ENCODE measurements at places on chromosomes 6 and 20. TPM values are rescaled to one million over a fixed set of nuclear protein-coding genes. Genes with fewer than 3 reads are reported as not detected.

- peaks cover 44% of the 10 kb centered on the region for H3K27me3 ChIP-seq
- no peak for DNase-seq
- H3K27ac ChIP-seq, result no peak overlapping the region
- H3K36me3 ChIP-seq, result no peaks in the 10 kb centered on the region
- no peak overlapping the region for H3K4me3 ChIP-seq
- H3K4me1 ChIP-seq, result no peaks in the 10 kb centered on the region
Measured at GRCh38 chr6:148509800-148510581, 167.4 kb downstream of the SASH1 start.

DNA sequence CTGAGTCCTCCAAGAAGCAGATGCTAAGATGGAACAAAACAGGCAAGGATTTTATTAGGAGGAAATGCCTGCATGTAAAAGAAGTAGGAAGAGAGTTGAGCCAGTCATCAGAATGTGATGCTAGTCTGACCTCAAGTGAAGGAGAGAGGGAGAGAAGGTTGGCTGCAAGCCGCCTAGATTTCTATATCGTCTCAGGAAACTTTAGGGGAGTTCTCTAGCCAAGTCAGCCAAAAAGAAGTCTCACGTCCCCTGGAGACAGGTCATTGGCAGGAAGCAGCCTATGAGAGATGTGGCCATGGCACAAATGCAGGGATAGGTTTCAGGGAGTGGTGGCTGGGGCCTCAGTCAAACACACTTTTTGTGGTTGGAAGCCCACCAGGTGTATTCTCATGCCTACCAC is 378.0 kb downstream of the CD109 start:
- H3K27me3 ChIP-seq, result peaks cover 5% of the 10 kb centered on the region
- DNase-seq, result no peak

- DNase-seq, result peak; percentile 36
- H3K4me1 ChIP-seq, result peaks cover 81% of the 10 kb centered on the region
- peak overlapping the region; percentile 89 for H3K27ac ChIP-seq
- peak overlapping the region; percentile 89 for H3K4me3 ChIP-seq
Measured at GRCh38 chr6:107731422-107732319, 92.4 kb downstream of the SCML4 start.

GRCh38 chr20:3925113-3925695 is 36.0 kb downstream of the PANK2 start:
- peaks cover 23% of the 10 kb centered on the region for H3K36me3 ChIP-seq
- no peak for DNase-seq
- peaks cover 45% of the 10 kb centered on the region for H3K4me1 ChIP-seq
- H3K4me3 ChIP-seq, result no peak overlapping the region
- no peaks in the 10 kb centered on the region for H3K27me3 ChIP-seq

DNA sequence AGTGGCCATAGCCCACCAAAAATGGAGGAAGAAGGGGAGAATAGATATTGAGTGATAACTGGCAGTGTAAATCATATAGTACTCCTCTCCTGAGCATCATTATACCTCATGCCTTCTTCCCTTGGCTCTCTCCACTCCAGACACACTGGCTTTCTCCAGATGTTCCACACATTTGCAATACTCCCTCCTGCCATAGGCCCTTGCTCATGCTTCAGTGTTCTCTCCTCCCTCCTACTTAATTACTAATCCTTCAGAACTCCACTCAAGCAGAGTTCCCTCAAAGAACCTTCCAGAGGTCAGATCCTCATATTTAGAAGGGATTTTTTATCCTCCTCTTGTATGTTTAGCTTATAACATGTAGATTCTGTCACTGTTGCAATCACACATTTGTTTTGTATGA is 279.5 kb upstream of the SUPT3H start:
- H3K27me3 ChIP-seq, result peaks cover 3% of the 10 kb centered on the region
- no peak for DNase-seq
- H3K36me3 ChIP-seq, result peaks cover 5% of the 10 kb centered on the region
- no peak overlapping the region for H3K27ac ChIP-seq
- H3K4me3 ChIP-seq, result no peak overlapping the region
- H3K4me1 ChIP-seq, result peaks cover 8% of the 10 kb centered on the region

- DNase-seq, result no peak
- H3K4me1 ChIP-seq, result peaks cover 63% of the 10 kb centered on the region
- H3K36me3 ChIP-seq, result peaks cover 42% of the 10 kb centered on the region
- no peak overlapping the region for H3K4me3 ChIP-seq
Measured at GRCh38 chr6:125811259-125811658, 20.5 kb downstream of the NCOA7 start.

GRCh38 chr20:61166324-61166723 is 85.7 kb upstream of the CDH4 start:
- DNase-seq, result no peak
- no peaks in the 10 kb centered on the region for H3K36me3 ChIP-seq
- H3K27ac ChIP-seq, result no peak overlapping the region
- H3K4me3 ChIP-seq, result no peak overlapping the region

DNA sequence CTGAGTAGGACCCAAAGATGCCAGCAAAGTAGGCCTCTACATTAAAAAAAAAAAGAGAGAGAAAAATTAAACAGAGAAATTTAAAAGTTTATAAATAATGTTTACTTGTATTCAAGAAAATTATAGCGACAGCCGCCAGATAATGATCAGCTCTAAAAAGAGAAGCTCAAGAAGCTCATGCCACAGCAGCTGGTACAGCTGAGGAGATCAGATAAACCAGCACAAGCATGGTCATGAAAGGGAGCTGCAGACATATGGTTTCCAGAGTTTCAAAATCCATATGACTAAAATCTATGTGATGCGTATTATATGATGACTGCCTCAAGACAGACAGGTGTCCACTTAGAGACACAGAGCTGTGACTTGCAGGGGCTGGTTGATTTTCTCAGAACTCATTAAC is 13.6 kb upstream of the HLA-C start:
- peaks cover 11% of the 10 kb centered on the region for H3K27me3 ChIP-seq
- no peaks in the 10 kb centered on the region for H3K4me1 ChIP-seq
- DNase-seq, result no peak
- peaks cover 2% of the 10 kb centered on the region for H3K36me3 ChIP-seq
- H3K27ac ChIP-seq, result no peak overlapping the region

DNA sequence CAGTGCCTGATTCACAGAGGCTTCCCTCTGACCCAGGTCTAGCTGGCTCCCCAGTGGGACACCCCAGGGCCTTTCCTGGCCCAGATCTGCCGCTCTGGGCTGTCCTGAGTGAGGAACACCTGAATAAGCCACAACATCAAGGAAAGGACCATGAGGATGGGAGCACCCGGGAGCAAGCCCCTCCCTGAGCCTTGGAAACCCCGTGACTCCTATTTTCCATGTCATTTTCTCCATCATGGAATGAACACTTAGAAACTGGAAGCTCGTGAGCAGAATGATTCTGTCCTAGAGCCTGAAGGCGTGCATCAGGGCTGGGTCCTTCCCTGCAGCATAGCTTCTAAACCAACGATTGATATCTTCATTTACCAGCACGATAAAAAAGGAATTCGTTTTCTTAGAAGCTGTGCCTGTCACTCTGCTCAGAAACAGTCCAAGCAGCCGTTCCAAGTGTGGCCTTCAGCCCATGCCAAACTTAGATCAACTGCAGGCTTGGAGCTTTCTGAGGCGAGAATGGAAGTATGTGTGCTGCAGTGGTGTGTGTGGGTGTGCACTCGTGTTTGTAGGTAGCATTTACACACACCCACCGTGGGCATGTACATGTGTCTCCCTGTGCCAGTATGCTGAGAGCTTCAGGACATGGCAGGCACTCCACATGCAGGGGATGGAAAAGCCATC is 83.2 kb upstream of the FOXC1 start:
- H3K27me3 ChIP-seq, result peaks cover 14% of the 10 kb centered on the region
- peaks cover 17% of the 10 kb centered on the region for H3K4me1 ChIP-seq
- H3K27ac ChIP-seq, result no peak overlapping the region
- peaks cover 2% of the 10 kb centered on the region for H3K36me3 ChIP-seq
- no peak for DNase-seq
- H3K4me3 ChIP-seq, result no peak overlapping the region

- H3K4me3 ChIP-seq, result no peak overlapping the region
- no peaks in the 10 kb centered on the region for H3K27me3 ChIP-seq
- H3K27ac ChIP-seq, result no peak overlapping the region
Measured at GRCh38 chr6:55433446-55434130, 106.3 kb downstream of the GFRAL start.

GRCh38 chr6:37130704-37131103 is 39.2 kb upstream of the PIM1 start:
- H3K4me3 ChIP-seq, result no peak overlapping the region
- peaks cover 7% of the 10 kb centered on the region for H3K27me3 ChIP-seq
- no peaks in the 10 kb centered on the region for H3K36me3 ChIP-seq
- H3K4me1 ChIP-seq, result peaks cover 3% of the 10 kb centered on the region
- DNase-seq, result no peak

PPDPF gene
- total RNA-seq, result 128 TPM

PNPLA1 gene
- not detected for total RNA-seq

STMND1 gene
- not detected for total RNA-seq

ZNF335 gene
- 28.0 TPM for total RNA-seq

NEU1 gene
- total RNA-seq, result 12.4 TPM

TGM2 gene
- not detected for total RNA-seq

UNC93A gene
- not detected for total RNA-seq

All from activated naive CD8-positive, alpha-beta T cell treated with anti-CD3 and anti-CD28 coated beads for 36 hours (primary cell).